ENCODE measurements at places on chromosomes 6 and 20.

DNA sequence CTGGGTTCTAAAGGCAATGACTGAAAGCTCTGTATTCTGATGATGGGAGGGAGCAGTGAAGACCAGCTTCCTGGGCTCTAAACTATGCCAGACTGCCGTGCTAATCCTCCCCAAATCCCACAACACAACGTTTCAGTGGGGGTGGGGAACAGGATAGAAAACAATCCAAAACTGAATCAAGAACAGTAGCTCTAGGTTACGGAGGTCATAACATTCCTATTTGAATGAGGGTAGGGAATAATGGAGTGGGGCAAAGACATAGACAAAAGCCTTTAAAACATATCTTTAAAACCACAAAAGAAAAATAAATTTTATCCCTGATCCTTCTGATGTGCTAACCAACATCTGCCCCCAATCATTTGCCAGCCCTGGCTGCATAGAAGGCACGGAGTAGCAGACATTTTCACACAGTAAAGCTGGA, 7.8 kb downstream of the USP49 start:
- no peak for DNase-seq

DNA sequence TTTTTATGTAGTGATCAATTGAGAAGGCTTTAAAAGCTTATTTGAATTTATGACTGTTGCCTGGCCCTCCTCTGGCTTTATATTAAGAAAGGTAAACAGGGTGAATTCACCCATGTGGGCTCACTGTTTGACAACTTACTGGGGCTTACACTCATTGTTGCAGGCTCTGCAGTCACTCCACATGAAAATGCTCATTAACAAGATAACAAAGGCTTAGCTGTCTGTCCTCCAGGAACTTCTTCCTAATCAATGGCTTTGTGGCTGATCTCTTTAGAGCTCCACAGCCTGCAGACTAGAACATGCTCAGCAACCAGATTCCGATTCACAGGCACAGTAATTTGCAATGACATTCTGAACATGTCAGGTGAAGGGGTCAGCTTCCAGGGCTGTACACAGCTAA, 323.2 kb upstream of the MAN1A1 start:
- DNase-seq, result no peak

GRCh38 chr6:112231164-112231563, 23.2 kb downstream of the LAMA4 start:
- DNase-seq, result no peak

GRCh38 chr6:75493400-75494064, at the start of gene FILIP1:
TSS of gene FILIP1 (minus strand) at chr6:75493800. CDS start at chr6:75414972, 78,828 bp downstream.
- no peak for DNase-seq

DNA sequence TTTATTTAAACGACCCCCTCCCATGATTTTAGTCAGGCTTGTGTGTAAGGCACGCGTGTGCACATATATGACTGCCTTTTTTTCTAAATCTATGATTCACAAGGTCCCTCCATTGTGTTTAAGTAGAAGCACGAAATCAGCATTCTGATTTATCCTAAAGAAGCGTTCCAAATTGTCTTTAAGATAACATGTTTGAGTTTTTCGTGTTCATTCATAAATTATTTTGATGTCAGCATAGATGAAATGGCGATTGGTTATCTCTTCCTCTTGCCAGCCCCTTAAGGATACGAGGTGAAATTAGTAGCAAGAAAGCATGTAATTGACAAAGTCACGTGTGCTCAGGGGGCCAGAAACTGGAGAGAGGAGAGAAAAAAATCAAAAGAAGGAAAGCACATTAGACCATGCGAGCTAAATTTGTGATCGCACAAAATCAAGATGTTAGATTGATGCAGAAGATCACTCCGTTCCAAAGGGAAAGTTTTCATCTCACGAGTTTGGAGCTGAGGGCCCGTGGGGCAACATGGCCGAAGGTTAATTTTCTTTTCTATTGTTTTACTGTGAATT, at the start of gene LIN28B:
Gene LIN28B (plus strand): TSS at position 377 of the 564 bp plus-strand sequence. CDS start 144 bp downstream, at position 521.
- DNase-seq, result no peak

Measured in BJ (cell line).